Immature natural killer cell (primary cell): ENCODE measurements at places on chromosomes 13 and 19. TPM values are rescaled to one million over a fixed set of nuclear protein-coding genes. Genes with fewer than 3 reads are reported as not detected.

The PINLYP gene
- not detected for polyA plus RNA-seq

The ZNF829 gene
- 1.6 TPM for polyA plus RNA-seq

The SOHLH2 gene
- not detected for polyA plus RNA-seq

The FCER2 gene
- not detected for polyA plus RNA-seq

The LHB gene
- not detected for polyA plus RNA-seq

The CLC gene
- polyA plus RNA-seq, result 12.8 TPM

The FGF9 gene
- polyA plus RNA-seq, result not detected

The UPK1A gene
- polyA plus RNA-seq, result not detected

The DDX39A gene
- polyA plus RNA-seq, result 117 TPM

The PTPRS gene
- polyA plus RNA-seq, result not detected

The AP1M2 gene
- polyA plus RNA-seq, result 1.8 TPM

The WDR87 gene
- polyA plus RNA-seq, result not detected

The ADGRE3 gene
- not detected for polyA plus RNA-seq

The POGLUT2 gene
- polyA plus RNA-seq, result 4.2 TPM

The HPN gene
- not detected for polyA plus RNA-seq

The TJP3 gene
- polyA plus RNA-seq, result not detected

The ZNF582 gene
- polyA plus RNA-seq, result 8.7 TPM

The C1QTNF9B gene
- polyA plus RNA-seq, result not detected

The GSX1 gene
- polyA plus RNA-seq, result not detected

The NKG7 gene
- 8,385 TPM for polyA plus RNA-seq

The NCCRP1 gene
- polyA plus RNA-seq, result not detected

The SAFB gene
- polyA plus RNA-seq, result 29.6 TPM

The MAB21L1 gene
- not detected for polyA plus RNA-seq

The VMAC gene
- 6.5 TPM for polyA plus RNA-seq

The APLP1 gene
- not detected for polyA plus RNA-seq

The PCDH20 gene
- polyA plus RNA-seq, result 0.03 TPM

The CNFN gene
- not detected for polyA plus RNA-seq

The KLK14 gene
- not detected for polyA plus RNA-seq

The CD79A gene
- 8.3 TPM for polyA plus RNA-seq

The SLITRK5 gene
- not detected for polyA plus RNA-seq

The EBI3 gene
- not detected for polyA plus RNA-seq

The ZNF208 gene
- polyA plus RNA-seq, result 0.46 TPM
